ENCODE measurements at places on chromosomes 6 and 20. TPM values are rescaled to one million over a fixed set of nuclear protein-coding genes. Genes with fewer than 3 reads are reported as not detected.

- no peak overlapping the region for H3K4me3 ChIP-seq
- H3K27ac ChIP-seq: no peak overlapping the region
- DNase-seq: no peak
- H3K27me3 ChIP-seq: no peaks in the 10 kb centered on the region
- no peaks in the 10 kb centered on the region for H3K36me3 ChIP-seq
Measured at GRCh38 chr20:45872626-45873025, 8.4 kb upstream of the ZSWIM1 start.

- no peak overlapping the region for H3K4me3 ChIP-seq
- H3K27me3 ChIP-seq: no peaks in the 10 kb centered on the region
- no peaks in the 10 kb centered on the region for H3K36me3 ChIP-seq
- H3K4me1 ChIP-seq: peaks cover 11% of the 10 kb centered on the region
- H3K27ac ChIP-seq: no peak overlapping the region
- DNase-seq: no peak
Measured at GRCh38 chr6:149114167-149114566, 203.3 kb upstream of the TAB2 start.

GRCh38 chr20:34069341-34070078 lies 42.5 kb downstream of the EIF2S2 start:
- H3K27me3 ChIP-seq: no peaks in the 10 kb centered on the region
- peaks cover 25% of the 10 kb centered on the region for H3K36me3 ChIP-seq
- peak; percentile 75 for DNase-seq
- H3K4me1 ChIP-seq: peaks cover 17% of the 10 kb centered on the region
- no peak overlapping the region for H3K4me3 ChIP-seq

GRCh38 chr6:131803007-131803769 lies 4.6 kb upstream of the ENPP1 start:
- H3K4me3 ChIP-seq: no peak overlapping the region
- no peaks in the 10 kb centered on the region for H3K27me3 ChIP-seq
- H3K27ac ChIP-seq: no peak overlapping the region
- H3K36me3 ChIP-seq: no peaks in the 10 kb centered on the region

DNA sequence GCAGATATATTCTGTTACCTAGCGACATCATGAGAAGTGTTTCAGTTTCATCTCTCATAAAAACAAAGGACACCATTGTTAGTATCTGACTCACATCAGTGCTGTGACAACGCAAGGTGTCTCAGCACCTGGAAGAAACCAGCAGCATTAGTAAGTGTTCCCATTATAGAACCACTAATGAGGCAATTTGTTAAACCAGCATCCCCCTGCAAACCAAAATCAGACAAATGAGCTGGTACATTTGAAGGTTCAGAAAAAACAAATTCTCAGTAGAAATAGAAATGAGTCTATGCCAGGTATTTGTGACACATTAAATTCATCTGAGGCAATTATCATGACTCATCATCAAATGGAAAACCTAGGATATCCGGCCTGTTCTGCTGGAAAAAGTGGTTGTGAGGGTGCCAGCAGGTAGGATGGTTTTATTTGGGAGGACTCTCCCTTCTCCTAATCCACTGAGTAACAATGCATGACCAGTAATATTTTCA lies 151.7 kb downstream of the TMEM200A start:
- H3K27me3 ChIP-seq: no peaks in the 10 kb centered on the region
- no peaks in the 10 kb centered on the region for H3K36me3 ChIP-seq
- DNase-seq: no peak
- H3K4me3 ChIP-seq: no peak overlapping the region
- no peak overlapping the region for H3K27ac ChIP-seq

DNA sequence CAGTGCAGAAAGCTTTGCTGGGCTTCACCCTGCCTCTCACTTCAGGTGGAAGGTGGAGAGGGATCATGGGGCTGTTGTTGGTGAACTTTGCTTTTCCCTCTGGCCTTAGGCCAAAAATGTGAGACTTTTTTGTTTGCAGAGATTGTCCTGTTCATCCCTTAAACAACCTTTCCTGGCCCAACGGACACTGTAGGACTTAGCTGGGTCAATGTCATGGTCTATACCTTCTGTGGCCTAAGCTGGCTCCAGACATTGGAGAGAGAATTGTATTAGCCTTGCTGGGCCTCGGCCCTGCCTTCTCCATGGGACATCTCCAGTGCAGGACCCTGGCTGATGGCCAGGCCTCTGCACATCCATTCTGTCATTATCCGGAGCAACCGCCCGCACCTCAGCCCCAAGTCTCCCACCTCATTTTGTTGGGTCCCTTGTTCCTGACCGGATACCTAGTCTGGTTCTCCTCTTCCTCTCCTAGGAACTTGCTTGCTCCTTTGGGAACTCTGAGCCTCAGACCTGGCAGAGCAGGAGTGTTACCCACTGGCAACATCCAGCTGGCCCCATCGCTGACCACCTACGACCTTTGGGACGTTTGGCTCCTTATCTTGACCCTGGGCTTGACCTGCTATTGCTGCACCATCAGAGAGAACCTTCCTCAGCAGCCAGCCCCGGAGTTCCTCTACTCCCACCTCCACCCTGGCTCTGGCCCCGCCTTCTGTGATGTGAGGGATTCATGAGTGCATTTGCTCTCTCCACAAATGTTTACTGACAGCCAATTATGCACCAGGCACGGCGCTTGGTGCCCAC lies 128.2 kb downstream of the BANF2 start:
- H3K27ac ChIP-seq: no peak overlapping the region
- no peak for DNase-seq
- H3K4me3 ChIP-seq: no peak overlapping the region
- H3K4me1 ChIP-seq: no peaks in the 10 kb centered on the region
- H3K36me3 ChIP-seq: no peaks in the 10 kb centered on the region
- no peaks in the 10 kb centered on the region for H3K27me3 ChIP-seq

GRCh38 chr6:109186012-109186411 lies 90.7 kb downstream of the CEP57L1 start:
- no peak overlapping the region for H3K4me3 ChIP-seq
- no peaks in the 10 kb centered on the region for H3K36me3 ChIP-seq
- no peak overlapping the region for H3K27ac ChIP-seq
- DNase-seq: no peak
- peaks cover 6% of the 10 kb centered on the region for H3K27me3 ChIP-seq

Gene RHAG
- total RNA-seq: not detected

Gene MCCD1
- total RNA-seq: not detected

Gene CTAGE9
- not detected for total RNA-seq

Gene NTSR1
- total RNA-seq: 0.38 TPM

Gene B3GALT4
- total RNA-seq: 46.7 TPM

Measured in CD4-positive, alpha-beta memory T cell (primary cell).